ENCODE measurements at places on chromosomes 4 and X. TPM values are rescaled to one million over a fixed set of nuclear protein-coding genes. Genes with fewer than 3 reads are reported as not detected.

DNA sequence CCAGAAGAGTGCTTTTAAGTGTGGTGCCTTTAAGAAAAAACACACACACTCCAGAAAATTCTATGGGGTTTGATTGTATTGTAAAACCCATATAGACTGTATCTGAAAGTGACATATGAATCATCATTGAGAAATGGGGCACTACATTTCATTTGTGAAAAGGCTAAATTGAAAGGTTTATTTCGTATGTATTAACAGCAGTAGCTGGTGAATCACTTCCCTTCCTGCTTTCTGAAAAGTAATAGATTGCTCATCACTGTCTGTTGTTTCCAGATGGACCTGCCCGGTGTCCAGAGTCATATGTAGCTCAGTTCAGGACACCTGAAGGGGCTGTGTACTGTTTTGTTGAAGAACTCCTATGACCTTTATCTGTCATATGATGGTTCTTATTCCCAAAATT is 28.1 kb upstream of the HPRT1 start:
- H3K27ac ChIP-seq = no peak overlapping the region
- no peaks in the 10 kb centered on the region for H3K27me3 ChIP-seq
- no peaks in the 10 kb centered on the region for H3K36me3 ChIP-seq

Gene CENPE
- total RNA-seq = 7.7 TPM

DNA sequence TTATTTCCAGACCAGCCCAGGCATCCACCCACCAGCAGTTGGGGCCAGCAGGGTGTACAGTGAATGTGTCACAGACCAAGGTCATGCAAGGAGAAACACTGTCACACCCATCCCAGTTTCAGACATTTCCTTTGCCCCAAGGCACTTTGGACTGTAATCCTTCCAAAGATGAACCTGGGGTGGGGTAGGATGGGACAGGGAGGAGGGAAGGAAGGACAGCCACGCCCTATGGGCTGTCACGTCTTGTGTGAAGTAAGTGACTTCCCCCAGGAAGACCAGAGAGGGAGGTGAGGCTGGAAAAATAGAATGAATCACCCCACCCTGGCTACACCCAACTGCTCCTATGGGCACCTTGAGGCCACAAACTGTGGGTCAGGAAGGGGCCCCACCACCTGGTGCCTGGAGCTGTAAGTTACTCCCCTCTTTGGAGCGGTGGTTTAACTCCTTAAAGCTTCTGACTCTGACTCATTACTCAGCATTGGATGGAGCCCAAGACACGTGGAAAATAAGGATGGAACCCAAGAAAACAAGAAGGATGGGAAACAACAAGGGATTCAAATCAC is 349.9 kb upstream of the KLF3 start:
- H3K27ac ChIP-seq = peak overlapping the region; percentile 11
- H3K4me3 ChIP-seq = no peak overlapping the region
- H3K36me3 ChIP-seq = no peaks in the 10 kb centered on the region
- peak; percentile 67 for DNase-seq

DNA sequence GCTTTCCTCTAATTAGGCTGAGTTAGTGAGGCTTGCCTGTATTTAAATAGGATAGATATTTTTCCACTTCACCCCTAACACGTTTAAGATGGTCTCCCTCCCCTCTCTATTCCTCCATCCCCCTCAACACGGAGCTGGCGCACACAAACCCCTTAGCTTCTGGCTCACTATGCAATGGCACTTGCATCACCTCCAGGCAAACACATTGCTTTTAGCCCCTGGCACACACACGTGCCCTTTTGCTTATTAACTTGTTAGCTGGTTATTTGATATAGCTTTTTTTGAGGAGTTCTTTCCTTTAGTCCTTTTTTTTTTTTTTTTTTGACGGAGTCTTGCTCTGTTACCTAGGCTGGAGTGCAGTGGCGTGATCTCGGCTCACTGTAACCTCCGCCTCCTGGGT is 94.3 kb downstream of the HDAC8 start:
- no peaks in the 10 kb centered on the region for H3K4me1 ChIP-seq
- no peak overlapping the region for H3K4me3 ChIP-seq
- no peaks in the 10 kb centered on the region for H3K27me3 ChIP-seq

Gene SMPX
- not detected for total RNA-seq

- H3K27me3 ChIP-seq = no peaks in the 10 kb centered on the region
- peak overlapping the region; percentile 94 for H3K27ac ChIP-seq
- no peaks in the 10 kb centered on the region for H3K36me3 ChIP-seq
Observed at GRCh38 chrX:17413228-17413627, 38.2 kb downstream of the NHS start.

DNA sequence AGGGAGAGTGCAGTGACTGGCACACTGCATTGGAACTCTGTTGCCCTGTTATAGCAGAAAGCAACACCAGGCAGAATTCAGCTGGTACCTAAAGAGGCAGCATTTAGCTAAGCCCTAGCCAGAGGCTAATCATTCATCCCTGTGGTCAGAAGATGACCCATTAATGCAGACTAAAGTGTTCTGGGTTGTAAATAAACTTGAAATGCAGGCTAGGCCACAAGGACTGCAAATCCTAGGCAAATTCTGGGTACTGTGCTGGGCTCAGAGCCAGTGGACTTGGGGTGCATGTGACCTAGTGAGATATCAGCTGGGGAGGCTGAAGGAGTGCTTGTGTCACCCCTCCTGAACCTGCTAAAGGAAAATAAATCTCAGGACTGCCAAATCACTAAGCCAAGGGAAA is 91.2 kb downstream of the LPAR4 start:
- H3K27me3 ChIP-seq = no peaks in the 10 kb centered on the region
- H3K4me1 ChIP-seq = no peaks in the 10 kb centered on the region
- H3K27ac ChIP-seq = no peak overlapping the region
- no peaks in the 10 kb centered on the region for H3K36me3 ChIP-seq

- no peaks in the 10 kb centered on the region for H3K4me1 ChIP-seq
- H3K27ac ChIP-seq = no peak overlapping the region
- no peaks in the 10 kb centered on the region for H3K27me3 ChIP-seq
- no peak overlapping the region for H3K4me3 ChIP-seq
- no peaks in the 10 kb centered on the region for H3K36me3 ChIP-seq
Observed at GRCh38 chr4:16814361-16814760, 84.1 kb downstream of the LDB2 start.

Gene SPIN4
- 5.8 TPM for total RNA-seq

Gene SFRP2
- total RNA-seq = 0.65 TPM

Gene KIAA1210
- not detected for total RNA-seq

GRCh38 chrX:64427787-64428186 is 32.5 kb upstream of the MTMR8 start:
- no peaks in the 10 kb centered on the region for H3K4me1 ChIP-seq
- DNase-seq = no peak
- no peak overlapping the region for H3K27ac ChIP-seq
- H3K4me3 ChIP-seq = no peak overlapping the region
- no peaks in the 10 kb centered on the region for H3K36me3 ChIP-seq

DNA sequence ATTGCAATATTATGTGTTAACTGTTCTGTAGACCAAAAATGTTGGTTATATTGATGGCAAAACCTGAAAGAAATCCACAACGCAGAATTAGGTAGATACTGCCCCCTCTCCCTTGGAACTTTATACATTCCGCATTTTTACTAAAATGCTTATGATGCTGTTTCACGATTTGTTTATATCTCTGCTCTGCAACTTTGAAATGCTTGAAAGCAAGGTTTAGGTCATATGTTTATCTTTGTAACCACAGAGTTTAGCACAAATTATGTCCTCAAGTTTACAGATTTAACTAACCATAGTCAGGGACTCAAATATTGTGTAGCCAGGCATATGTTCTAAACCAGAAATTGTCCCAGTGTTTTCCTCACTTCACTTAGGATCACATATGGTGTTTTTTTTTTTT is 66.1 kb upstream of the H2AZ1 start:
- no peaks in the 10 kb centered on the region for H3K36me3 ChIP-seq
- DNase-seq = no peak
- no peaks in the 10 kb centered on the region for H3K27me3 ChIP-seq
- H3K4me3 ChIP-seq = no peak overlapping the region
- H3K27ac ChIP-seq = no peak overlapping the region
- no peaks in the 10 kb centered on the region for H3K4me1 ChIP-seq

GRCh38 chrX:153831429-153832150 is 1.2 kb upstream of the PDZD4 start:
- no peaks in the 10 kb centered on the region for H3K27me3 ChIP-seq
- no peaks in the 10 kb centered on the region for H3K36me3 ChIP-seq
- no peak overlapping the region for H3K4me3 ChIP-seq
- no peaks in the 10 kb centered on the region for H3K4me1 ChIP-seq
- H3K27ac ChIP-seq = no peak overlapping the region

DNA sequence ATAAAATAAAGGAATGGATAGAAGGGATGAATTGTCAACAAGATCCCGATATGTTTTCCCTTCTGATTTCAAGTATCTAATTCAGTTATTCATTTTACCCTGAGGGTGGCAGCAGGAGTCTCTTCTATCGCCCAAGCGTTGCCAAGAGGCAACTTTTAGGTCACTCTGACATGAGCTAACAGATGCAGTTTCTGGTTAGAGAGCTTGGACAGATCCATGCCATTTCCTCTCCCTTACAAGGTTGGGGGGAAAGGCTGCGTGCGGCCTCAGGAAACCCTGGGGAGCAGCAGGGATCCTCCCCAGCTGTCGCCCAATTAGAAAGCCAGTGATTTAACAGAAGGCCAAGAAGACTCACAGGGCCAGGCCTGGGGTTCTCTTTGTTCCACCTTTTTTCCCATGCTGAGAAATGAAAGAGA is 35.3 kb upstream of the WAS start:
- peak; percentile 72 for DNase-seq
- H3K4me1 ChIP-seq = no peaks in the 10 kb centered on the region
- H3K36me3 ChIP-seq = no peaks in the 10 kb centered on the region
- H3K4me3 ChIP-seq = no peak overlapping the region
- no peaks in the 10 kb centered on the region for H3K27me3 ChIP-seq

DNA sequence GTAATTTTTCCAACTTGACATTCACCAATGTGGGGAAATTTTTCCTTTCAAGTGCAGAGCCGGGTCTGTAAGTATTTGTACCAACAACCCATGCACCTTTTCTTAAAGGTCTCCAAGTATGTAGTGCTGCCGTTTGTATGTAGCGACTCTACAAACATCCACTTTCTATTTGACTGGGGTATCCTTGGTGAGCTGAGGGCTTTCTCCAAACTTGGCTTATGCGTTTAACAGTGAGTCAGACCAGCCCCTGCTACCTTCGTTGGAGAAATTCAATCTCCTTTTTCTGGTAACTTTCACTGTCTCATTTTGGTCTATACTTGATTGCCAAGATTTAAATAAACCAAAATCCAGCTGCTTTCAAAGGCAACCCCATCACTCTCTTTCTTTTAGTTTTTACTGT is 34.9 kb downstream of the MGST2 start:
- no peak overlapping the region for H3K4me3 ChIP-seq
- no peaks in the 10 kb centered on the region for H3K4me1 ChIP-seq
- H3K27ac ChIP-seq = no peak overlapping the region
- no peaks in the 10 kb centered on the region for H3K27me3 ChIP-seq
- no peak for DNase-seq

DNA sequence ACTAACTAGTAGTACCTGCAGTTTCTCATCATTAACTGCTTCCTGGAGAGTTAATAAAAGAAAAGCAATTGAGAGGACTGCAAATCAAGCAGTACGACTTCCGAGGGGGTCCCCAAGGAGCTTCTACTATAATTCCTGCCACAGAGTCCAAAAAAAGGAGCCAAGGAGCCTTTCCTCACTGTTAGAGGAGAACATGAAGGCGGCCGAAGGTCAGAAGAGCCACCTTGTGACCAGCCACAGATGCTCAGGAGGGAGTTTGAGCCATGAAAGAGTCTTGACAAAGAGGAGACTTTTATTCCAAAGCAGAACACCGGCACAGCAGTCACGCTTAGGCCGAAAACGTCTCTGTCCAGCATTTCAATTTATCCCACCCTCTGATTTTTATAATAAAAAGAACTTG is 62.2 kb downstream of the RELL1 start:
- no peak for DNase-seq
- H3K27ac ChIP-seq = no peak overlapping the region
- H3K4me3 ChIP-seq = no peak overlapping the region
- 0 out of 2 replicates have a peak, but pooled peaks cover 5% of the 10 kb centered on the region for H3K36me3 ChIP-seq
- H3K4me1 ChIP-seq = peaks cover 5% of the 10 kb centered on the region

Gene NEXMIF
- total RNA-seq = not detected

- no peak overlapping the region for H3K4me3 ChIP-seq
- H3K36me3 ChIP-seq = no peaks in the 10 kb centered on the region
- H3K27me3 ChIP-seq = no peaks in the 10 kb centered on the region
Observed at GRCh38 chr4:125020089-125021034, 294.4 kb upstream of the FAT4 start.

- H3K4me1 ChIP-seq = no peaks in the 10 kb centered on the region
- no peaks in the 10 kb centered on the region for H3K27me3 ChIP-seq
- no peak overlapping the region for H3K4me3 ChIP-seq
- no peak overlapping the region for H3K27ac ChIP-seq
- no peaks in the 10 kb centered on the region for H3K36me3 ChIP-seq
Observed at GRCh38 chrX:108420481-108420880, 17.7 kb downstream of the COL4A6 start.

Gene CT55
- total RNA-seq = not detected

GRCh38 chr4:152634110-152634760 is 45.6 kb downstream of the TMEM154 start:
- H3K36me3 ChIP-seq = no peaks in the 10 kb centered on the region
- no peak overlapping the region for H3K27ac ChIP-seq
- H3K4me1 ChIP-seq = no peaks in the 10 kb centered on the region

GRCh38 chr4:182930889-182931288 is 13.7 kb upstream of the DCTD start:
- H3K4me3 ChIP-seq = no peak overlapping the region
- H3K4me1 ChIP-seq = peaks cover 47% of the 10 kb centered on the region
- 0 out of 2 replicates have a peak overlapping the region, but pooled peaks have one; percentile 49 for H3K27ac ChIP-seq
- no peaks in the 10 kb centered on the region for H3K27me3 ChIP-seq
- no peak for DNase-seq

GRCh38 chrX:29233592-29234183 is 646.4 kb downstream of the IL1RAPL1 start:
- no peaks in the 10 kb centered on the region for H3K4me1 ChIP-seq
- no peak overlapping the region for H3K4me3 ChIP-seq
- H3K27me3 ChIP-seq = no peaks in the 10 kb centered on the region
- no peaks in the 10 kb centered on the region for H3K36me3 ChIP-seq
- H3K27ac ChIP-seq = no peak overlapping the region

GRCh38 chrX:30812326-30812725 is 76.7 kb downstream of the TAB3 start:
- H3K27me3 ChIP-seq = no peaks in the 10 kb centered on the region
- no peak for DNase-seq

GRCh38 chrX:24259544-24260240 is 54.2 kb downstream of the SUPT20HL2 start:
- no peak overlapping the region for H3K4me3 ChIP-seq
- H3K27me3 ChIP-seq = no peaks in the 10 kb centered on the region
- H3K4me1 ChIP-seq = no peaks in the 10 kb centered on the region

DNA sequence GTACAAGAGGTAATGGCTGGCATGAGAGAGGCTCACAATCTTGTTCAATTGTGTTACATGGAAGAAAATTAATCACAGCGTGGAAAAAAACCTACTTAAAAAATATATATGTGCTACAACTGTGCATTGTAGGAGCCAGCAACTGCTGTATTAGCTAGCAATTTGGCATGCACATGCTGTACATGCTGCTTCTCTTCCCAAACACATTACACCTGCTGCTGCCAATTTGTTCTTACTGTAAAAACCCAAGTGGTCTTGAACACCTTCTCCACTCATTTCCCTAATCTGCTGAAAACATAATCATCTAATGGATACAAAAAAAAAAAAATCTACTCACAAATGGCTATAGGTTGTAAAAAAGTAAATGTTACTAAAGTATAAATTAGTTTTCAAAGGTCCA is 264.2 kb downstream of the INPP4B start:
- no peaks in the 10 kb centered on the region for H3K27me3 ChIP-seq
- H3K4me3 ChIP-seq = no peak overlapping the region
